SK-N-SH (cell line): ENCODE measurements at places on chromosomes 4 and X.
A peak's percentile ranks its signal among the peaks of the same experiment; 100 is the strongest.

GRCh38 chrX:41474726-41475100 is 27.6 kb downstream of the NYX start:
- DNase-seq = no peak

DNA sequence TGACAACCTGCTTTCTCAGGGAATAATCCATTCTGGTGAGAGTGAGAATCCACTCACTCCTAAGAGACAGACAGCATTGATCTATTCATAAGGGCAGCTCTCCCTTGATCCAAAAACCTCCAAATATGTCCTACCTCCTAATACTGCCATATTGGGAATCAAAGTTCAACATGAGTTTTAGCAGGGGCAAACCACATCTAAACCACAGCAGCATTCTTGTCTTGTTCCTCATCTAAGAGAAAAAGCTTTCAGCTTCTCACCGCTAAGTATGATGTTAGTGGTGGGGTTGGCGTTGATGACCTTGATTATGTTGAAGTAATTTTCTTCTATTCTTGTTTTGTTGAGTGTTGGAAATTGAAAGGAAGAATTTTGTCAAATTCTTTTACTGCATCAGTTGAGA is 69.6 kb downstream of the SERTM2 start:
- DNase-seq = no peak

- DNase-seq = no peak
Measured at GRCh38 chr4:147815741-147816140, 83.9 kb downstream of the ARHGAP10 start.

DNA sequence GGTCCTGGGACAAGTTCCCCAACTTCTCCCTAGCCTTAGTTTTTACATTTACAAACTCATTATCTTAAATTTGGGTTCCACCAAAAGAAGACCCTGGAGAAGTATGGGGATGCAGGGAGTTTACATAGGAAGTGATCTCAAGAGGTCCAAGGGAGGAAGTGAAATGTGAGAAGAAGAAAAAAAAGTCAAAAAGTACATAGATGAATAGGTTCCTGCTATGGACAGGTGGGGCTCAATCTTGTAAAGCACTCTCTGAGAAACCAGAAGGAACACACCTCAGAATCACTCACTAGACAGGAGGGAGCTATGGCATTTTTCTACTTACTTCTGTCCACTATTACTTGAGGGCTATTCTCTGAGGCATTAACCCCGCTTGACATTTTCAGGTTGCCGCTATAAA is 56.6 kb downstream of the ARHGAP6 start:
- no peak for DNase-seq

GRCh38 chrX:103063918-103064434 is at the start of gene BEX1:
Gene BEX1, minus strand, starts transcription at chrX:103064171. Its CDS starts 897 bp downstream, at chrX:103063274.
- DNase-seq = peak; percentile 86

- DNase-seq = peak; percentile 97
Measured at GRCh38 chrX:1391370-1391706, 575 bp downstream of the SLC25A6 start.

DNA sequence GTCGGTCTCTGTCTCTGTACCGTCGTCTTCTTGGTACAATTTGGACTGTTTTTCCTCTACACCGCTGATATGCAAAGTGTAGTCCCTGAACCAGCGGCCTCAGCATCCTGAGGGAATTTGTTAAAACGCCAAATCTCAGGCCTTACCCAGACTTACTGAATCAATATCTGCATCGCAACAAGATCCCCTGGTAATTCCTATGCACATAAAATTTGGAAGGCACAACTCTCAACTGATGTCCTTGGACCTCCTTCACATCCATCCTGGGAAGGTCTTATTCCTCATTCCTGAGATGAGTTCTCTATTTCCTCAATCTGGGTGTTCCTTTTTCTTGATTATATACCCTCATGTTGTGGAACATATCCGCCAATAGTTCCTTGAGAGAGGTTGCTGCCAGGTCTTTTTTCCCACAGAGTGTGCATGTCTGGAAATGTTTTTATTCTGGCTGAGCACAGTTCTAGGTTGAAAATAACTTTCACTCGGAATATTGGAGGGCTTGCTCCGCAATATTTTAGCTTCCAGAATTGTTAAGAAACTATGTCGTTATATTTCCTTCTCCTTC is 738 bp upstream of the HPF1 start:
- peak; percentile 11 for DNase-seq

GRCh38 chr4:80307183-80307735 is 28.3 kb upstream of the CFAP299 start:
- DNase-seq = no peak

- DNase-seq = no peak
Measured at GRCh38 chrX:54979432-54979831, 14.6 kb downstream of the PFKFB1 start.

DNA sequence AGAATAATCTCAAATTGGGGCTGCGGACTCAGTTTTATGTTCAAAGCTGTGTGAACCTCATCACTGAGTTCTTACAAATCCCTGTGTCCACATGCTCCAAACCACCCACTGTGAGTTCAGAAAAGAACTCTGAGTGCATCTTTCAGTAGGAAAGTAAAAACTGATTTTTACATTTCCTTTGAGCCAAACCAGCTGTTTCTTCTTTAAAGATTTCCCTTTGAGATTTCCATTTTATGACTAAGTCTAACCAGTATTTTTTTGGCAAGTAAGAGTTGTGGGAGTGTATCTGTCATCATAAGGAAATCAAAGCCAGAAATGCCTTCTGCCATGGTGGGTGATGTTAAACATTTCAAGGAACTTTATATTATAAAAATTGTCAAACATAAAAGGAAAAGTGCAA is 100.0 kb downstream of the TET2 start:
- DNase-seq = no peak

GRCh38 chr4:99300934-99301333 is 10.1 kb upstream of the ADH1A start:
- DNase-seq = no peak

DNA sequence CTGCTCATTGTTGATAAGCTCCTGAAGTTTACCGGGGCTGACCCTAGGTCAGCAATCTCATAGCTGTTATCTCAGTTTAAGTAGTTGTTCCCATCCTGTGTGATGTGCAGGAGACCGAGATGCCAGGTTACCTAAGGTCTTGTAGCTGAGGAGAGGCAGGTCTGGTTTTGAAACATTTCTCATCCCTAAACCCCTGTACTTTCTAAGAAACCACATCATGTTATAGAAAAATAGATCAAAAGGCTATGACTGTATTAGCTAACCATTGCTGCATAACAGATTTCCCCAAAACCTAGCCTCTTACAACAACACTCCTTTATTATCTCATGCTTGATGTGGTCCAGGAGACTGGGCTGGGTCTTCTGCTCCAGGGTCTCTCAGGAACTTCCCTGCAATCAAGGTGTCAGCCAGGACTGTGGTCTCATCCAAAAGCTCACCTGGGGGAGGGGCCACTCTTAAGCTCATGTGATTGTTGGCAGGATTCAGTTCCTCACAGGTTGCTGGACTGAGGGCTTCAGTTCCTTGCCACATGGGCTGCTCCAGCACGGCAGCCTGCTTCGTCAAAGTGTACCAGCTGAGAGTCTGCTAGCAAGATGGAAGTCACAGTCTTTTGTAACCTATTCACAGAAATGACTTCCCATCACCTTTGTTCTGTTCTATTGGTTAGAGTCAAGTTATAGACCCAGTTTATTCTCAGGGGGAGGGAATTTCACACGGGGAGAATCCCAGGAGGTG is 60.9 kb upstream of the CLCN4 start:
- no peak for DNase-seq

DNA sequence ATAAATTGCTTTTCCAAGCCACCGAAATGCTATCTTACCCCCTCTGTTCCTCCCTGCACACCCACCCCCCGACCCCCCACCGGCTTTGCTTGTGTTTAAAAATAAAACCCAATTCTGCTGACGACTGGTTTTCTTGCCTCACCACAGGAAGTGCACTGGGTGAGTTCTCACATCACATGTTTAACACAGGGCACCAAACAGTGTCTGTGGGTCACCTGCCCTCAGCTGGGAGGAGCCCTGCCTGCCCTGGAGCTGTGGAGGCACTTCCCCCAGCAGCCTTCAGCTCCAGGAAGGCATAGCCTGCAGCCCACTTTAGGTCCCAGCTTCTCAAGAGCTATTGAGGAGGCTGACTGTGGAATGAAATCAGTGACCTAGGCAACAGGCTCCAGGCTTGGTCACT is 8.8 kb downstream of the TMEM255A start:
- DNase-seq = no peak

DNA sequence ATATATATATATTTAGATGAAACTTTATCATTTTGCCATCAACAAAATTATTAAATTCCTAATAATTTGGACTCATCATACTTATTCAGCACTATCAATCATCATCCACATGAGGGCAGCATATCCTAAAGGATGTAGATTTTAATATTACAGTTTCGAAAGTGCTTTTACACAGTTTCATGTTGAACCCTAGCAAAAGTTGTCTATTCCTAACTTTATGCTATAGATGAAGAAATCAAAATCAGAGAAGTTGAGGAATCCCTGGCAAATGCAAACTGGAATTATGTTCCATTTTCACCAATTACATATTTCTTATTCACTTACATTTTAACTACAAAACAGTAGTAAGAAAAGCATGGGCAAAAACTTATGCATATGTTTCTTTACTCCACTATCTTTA is 36.6 kb upstream of the UGT2A1 start:
- DNase-seq = peak; percentile 3

- no peak for DNase-seq
Measured at GRCh38 chr4:174099712-174100111, 183.8 kb downstream of the FBXO8 start.

DNA sequence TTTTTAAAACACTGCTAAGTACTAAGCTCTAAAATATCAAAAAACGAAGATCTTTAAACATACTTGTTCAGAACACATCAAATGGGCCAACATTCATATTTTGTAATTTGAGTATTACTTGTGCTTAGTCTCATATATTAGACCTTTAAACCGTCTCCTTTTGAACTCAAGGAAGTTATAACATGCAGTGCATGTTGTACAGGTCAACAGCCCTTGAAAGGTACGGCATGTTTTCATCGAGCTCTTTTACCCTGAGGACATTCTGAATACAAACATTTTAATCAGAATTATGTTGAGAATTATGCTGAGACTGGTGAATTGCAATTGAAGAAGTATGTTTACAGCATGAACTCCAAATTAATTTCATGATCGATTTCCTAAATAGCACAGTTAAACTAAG is 7.0 kb upstream of the ASB11 start:
- DNase-seq = no peak

DNA sequence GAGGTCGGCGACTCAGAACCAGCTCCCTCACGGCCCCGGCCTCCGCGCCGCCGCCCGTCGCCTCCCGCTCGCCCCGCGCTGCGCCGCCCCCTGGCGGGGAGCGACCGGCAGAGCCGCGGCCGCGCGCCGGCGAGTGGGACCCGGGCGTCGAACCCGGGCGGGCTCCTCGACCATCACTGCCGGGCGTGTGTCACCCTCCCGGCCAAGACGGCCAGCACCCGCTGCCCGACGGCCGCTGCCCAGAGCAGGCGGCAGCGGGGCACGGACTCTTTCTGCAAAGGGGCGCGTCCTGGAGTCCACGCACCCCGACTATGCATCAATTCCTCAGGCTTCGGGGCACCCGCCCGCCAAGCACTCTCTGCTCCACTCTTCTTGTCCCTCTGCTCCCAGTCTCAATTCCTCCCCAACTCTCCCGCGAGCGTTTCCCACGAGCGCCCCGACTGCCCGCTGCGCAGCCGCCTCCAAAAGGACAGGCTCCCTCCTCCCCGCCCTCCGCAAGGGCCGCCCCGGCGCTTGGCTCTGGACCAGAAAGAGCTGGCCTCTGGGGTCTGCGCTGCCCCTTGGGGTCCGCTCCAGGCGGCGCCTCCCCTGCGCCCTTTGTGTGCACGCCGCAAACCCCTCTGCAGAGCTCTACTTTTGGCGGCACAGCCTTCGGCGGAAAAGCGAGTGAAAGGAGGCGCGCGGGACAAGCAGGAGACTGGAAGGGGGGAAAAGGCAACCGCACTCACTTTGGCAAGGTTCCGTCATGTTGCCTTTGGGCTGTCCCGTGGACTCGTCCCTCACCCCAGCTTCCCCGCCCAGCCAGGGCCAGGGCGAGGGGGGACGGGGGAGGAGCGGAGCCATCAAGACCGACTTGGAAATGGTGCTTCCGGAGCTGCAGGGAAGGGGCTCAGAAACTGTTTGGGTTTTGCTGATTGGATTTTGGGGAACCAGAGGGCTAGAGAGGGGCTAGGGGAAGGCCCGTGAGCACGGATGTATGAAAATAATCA is 1.0 kb downstream of the PDE5A start:
- peak; percentile 92 for DNase-seq

DNA sequence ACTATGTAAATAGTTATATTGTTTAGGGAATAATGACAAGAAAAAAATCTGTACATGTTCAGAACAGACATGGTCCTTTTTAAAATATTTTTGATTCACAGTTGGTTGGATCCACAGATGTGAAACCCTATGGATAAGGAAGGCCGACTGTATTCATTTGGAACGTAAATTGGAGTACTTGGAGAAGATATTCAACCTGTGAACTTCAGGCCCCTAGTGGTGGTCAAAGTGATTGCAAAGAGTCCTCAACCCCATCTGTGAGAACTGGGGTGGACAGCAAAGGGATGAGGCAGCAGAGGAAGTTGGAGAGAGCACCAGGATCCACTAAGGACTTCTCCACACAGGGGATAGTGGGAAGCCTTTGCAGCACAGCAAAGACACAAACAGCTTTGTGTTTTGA is 6.2 kb upstream of the CXCL13 start:
- peak; percentile 20 for DNase-seq

GRCh38 chr4:13244444-13244843 is 239.7 kb downstream of the RAB28 start:
- no peak for DNase-seq

GRCh38 chrX:18996536-18996935 is 12.6 kb upstream of the PHKA2 start:
- DNase-seq = no peak

DNA sequence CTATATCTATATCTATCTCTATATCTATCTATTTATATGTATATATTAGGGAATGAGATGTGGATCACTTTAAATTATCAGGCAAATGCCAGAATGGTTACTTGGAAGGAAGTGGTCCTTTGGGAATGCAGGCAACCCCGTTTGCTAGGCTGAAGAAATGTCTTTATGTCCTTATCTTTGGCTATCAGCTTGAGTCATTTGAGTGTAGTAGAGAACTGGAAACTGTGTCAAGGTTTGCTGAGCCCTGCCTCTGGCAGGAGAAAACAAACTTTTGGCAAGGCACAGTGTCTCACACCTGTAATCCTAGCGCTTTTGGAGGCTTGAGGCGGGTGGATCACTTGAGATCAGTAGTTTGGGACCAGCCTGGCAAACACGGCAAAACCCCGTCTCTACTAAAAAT is 167.3 kb downstream of the ACTRT1 start:
- DNase-seq = no peak

- DNase-seq = no peak
Measured at GRCh38 chr4:108834166-108834834, 71.4 kb upstream of the ETNPPL start.
